ENCODE measurements at places on chromosomes 16 and 17. TPM values are rescaled to one million over a fixed set of nuclear protein-coding genes. Genes with fewer than 3 reads are reported as not detected.

CPHXL gene
- not detected for polyA plus RNA-seq

FBXW10B gene
- polyA plus RNA-seq: not detected

CSH2 gene
- polyA plus RNA-seq: not detected

HP gene
- 47.8 TPM for polyA plus RNA-seq

ABCC6 gene
- polyA plus RNA-seq: 18.9 TPM

KRTAP9-4 gene
- not detected for polyA plus RNA-seq

CCL7 gene
- polyA plus RNA-seq: not detected

NHLRC4 gene
- polyA plus RNA-seq: 0.57 TPM

EIF3C gene
- polyA plus RNA-seq: 124 TPM

SLC12A3 gene
- not detected for polyA plus RNA-seq

CSH1 gene
- not detected for polyA plus RNA-seq

DNA sequence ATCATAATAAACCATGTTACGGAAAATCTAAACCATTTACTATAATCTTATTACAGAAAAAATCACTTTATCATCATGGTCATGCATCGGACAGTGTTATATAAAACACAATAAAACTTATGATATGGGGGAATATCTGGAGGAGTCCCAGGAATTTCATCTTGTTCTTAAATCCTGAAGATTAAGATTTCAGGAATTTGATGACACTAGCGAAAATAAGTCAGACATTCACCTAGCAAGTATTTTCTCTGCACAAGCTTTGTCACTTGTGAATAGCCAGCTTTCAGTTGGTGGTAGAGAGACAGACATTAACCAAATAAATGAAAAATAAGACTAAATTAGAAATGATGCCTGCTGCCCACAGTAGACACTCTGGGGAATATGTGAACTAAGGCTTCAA lies 410.0 kb downstream of the RBFOX1 start:
- H3K27me3 ChIP-seq: no peaks in the 10 kb centered on the region
- DNase-seq: no peak
- H3K4me1 ChIP-seq: no peaks in the 10 kb centered on the region
- H3K27ac ChIP-seq: no peak overlapping the region
- H3K36me3 ChIP-seq: no peaks in the 10 kb centered on the region
- H3K4me3 ChIP-seq: no peak overlapping the region

DNA sequence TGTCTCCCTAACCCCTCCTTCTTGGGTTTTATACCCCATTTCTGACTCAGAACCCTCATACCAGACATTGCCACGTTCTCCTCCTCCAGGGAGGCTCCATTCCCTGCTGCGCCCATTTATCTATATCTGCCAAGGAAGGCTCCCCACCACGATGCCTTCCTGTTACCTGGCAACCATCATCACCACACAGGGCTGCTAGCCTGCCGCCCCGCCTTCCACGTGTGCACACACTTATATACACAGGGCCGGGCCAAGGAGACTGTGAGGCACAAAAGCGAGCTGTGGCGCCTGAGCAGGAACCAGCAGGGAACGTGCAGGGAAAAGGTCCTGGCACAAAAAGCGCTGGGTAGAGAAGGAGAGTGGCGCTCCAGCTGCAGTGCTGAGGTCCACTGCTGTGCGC lies 261.8 kb downstream of the CBLN1 start:
- no peak overlapping the region for H3K27ac ChIP-seq
- no peaks in the 10 kb centered on the region for H3K36me3 ChIP-seq
- no peak overlapping the region for H3K4me3 ChIP-seq
- H3K4me1 ChIP-seq: no peaks in the 10 kb centered on the region
- no peaks in the 10 kb centered on the region for H3K27me3 ChIP-seq
- DNase-seq: no peak

DNA sequence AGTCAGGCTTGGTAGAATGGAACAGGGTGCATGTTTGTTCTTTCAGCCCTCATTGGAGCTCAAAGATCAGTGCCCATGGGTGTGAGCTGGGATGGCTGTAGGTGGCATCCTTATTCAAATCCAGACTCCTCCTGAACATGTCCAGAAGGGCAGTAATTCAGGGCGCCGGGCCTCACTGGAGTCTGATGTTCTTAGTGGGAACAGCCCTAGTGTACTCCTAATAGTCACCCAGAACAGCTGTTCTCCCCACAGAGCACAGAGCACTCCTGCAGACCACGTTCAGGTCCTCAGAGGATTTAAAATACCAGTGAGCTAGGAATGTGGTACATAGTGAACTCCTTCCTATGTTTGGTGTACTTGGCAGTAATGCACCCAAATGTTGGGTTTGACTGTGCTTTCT lies 96.2 kb downstream of the BANP start:
- no peak overlapping the region for H3K27ac ChIP-seq
- H3K4me1 ChIP-seq: peaks cover 35% of the 10 kb centered on the region
- DNase-seq: no peak
- H3K36me3 ChIP-seq: peaks cover 14% of the 10 kb centered on the region
- H3K27me3 ChIP-seq: no peaks in the 10 kb centered on the region
- no peak overlapping the region for H3K4me3 ChIP-seq

GRCh38 chr17:48907713-48908046 lies 527 bp upstream of the UBE2Z start:
- DNase-seq: peak; percentile 73
- peaks cover 27% of the 10 kb centered on the region for H3K36me3 ChIP-seq
- peak overlapping the region; percentile 37 for H3K4me3 ChIP-seq
- H3K27ac ChIP-seq: peak overlapping the region; percentile 93
- H3K4me1 ChIP-seq: peaks cover 37% of the 10 kb centered on the region
- no peaks in the 10 kb centered on the region for H3K27me3 ChIP-seq

GRCh38 chr17:55681342-55681700 lies 41.3 kb downstream of the TMEM100 start:
- DNase-seq: no peak
- peaks cover 10% of the 10 kb centered on the region for H3K4me1 ChIP-seq
- no peaks in the 10 kb centered on the region for H3K36me3 ChIP-seq
- no peaks in the 10 kb centered on the region for H3K27me3 ChIP-seq
- no peak overlapping the region for H3K27ac ChIP-seq

DNA sequence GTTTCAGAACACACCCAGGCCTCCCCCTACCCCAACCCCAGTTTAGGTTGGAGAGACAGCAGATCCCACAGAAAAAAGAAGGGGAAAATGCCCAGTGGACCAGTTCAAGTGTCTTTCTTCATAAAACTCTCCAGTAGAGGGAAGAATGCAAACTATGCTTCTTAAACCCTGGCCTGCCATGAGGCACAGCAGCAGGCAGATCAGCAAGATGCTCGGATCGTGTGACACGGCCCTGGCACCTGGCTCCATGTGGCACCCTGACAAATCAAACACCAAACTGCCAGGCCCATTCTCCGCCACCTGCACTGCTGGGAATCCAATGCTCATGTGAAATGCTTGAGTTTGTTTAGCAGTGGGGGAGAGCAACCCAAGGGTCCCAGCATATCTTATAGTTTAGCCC lies 166.8 kb downstream of the SOX9 start:
- H3K36me3 ChIP-seq: no peaks in the 10 kb centered on the region
- H3K27me3 ChIP-seq: no peaks in the 10 kb centered on the region
- H3K4me1 ChIP-seq: no peaks in the 10 kb centered on the region
- H3K27ac ChIP-seq: no peak overlapping the region

GRCh38 chr16:17448640-17449638 lies 21.8 kb downstream of the XYLT1 start:
- H3K36me3 ChIP-seq: peaks cover 9% of the 10 kb centered on the region
- peaks cover 63% of the 10 kb centered on the region for H3K4me1 ChIP-seq
- DNase-seq: peak; percentile 95
- no peaks in the 10 kb centered on the region for H3K27me3 ChIP-seq

DNA sequence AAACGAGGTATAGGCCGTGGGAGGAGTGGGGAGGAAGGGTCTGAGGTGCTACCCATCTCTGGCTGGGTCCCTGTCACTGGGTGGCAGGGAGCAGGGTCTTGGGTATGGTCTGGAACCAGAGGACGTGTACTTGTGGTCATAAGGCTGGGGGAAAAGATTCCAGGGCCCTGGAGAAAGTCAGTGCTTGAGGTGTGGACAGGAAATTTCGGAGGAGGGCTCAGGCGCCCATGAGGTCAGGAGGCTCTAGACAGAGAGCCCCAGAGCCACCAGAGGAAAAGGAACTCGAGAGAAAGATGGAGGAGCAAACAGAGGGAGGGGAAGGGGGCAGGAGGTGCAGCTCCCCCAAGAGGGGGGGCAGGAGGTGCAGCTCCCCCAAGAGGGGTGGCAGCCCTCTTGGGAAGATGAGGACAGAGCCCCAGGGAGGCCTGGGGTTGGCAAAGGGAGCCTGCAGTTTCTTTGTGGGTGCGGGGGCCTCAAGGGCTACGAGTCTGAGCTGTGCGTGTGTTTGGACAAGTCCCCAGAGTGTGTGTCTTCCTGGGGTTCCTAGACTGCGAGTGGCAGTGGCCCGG lies 683 bp upstream of the SLC7A6 start:
- H3K27me3 ChIP-seq: no peaks in the 10 kb centered on the region
- no peak for DNase-seq
- H3K27ac ChIP-seq: peak overlapping the region; percentile 82
- H3K36me3 ChIP-seq: peaks cover 21% of the 10 kb centered on the region
- H3K4me3 ChIP-seq: peak overlapping the region; percentile 83
- H3K4me1 ChIP-seq: peaks cover 30% of the 10 kb centered on the region

DNA sequence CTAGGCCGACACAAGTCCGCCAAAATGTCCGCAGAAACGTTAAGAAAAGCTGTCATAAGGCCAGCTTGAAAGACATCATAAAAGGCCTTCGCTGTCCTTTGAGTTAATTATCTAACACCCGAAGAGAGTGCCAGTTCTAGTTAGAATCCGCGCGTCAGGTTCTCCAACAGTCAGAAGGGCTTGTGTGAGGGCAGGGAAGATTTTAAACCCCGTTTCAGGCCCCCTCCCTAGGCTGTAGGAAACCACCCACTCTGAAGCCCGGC lies 729 bp upstream of the CLTC start:
- no peaks in the 10 kb centered on the region for H3K27me3 ChIP-seq
- peak overlapping the region; percentile 71 for H3K4me3 ChIP-seq
- H3K4me1 ChIP-seq: peaks cover 46% of the 10 kb centered on the region
- DNase-seq: no peak
- peak overlapping the region; percentile 98 for H3K27ac ChIP-seq
- no peaks in the 10 kb centered on the region for H3K36me3 ChIP-seq

GRCh38 chr17:73616120-73616872 lies 27.9 kb downstream of the SDK2 start:
- no peaks in the 10 kb centered on the region for H3K36me3 ChIP-seq
- H3K27ac ChIP-seq: no peak overlapping the region
- H3K4me3 ChIP-seq: no peak overlapping the region

GRCh38 chr17:32161506-32162365 lies 19.4 kb downstream of the RHOT1 start:
- no peaks in the 10 kb centered on the region for H3K27me3 ChIP-seq
- peaks cover 89% of the 10 kb centered on the region for H3K36me3 ChIP-seq
- no peak overlapping the region for H3K27ac ChIP-seq
- H3K4me3 ChIP-seq: no peak overlapping the region
- no peaks in the 10 kb centered on the region for H3K4me1 ChIP-seq
- no peak for DNase-seq

- no peaks in the 10 kb centered on the region for H3K4me1 ChIP-seq
- H3K27ac ChIP-seq: no peak overlapping the region
- H3K4me3 ChIP-seq: no peak overlapping the region
These were observed 12.1 kb upstream of the CYB5B start for GRCh38 chr16:69412287-69412686.

- no peak overlapping the region for H3K4me3 ChIP-seq
- H3K27me3 ChIP-seq: peaks cover 6% of the 10 kb centered on the region
- no peaks in the 10 kb centered on the region for H3K36me3 ChIP-seq
- no peak overlapping the region for H3K27ac ChIP-seq
- no peak for DNase-seq
These were observed 7.6 kb upstream of the NUP93 start for GRCh38 chr16:56722200-56722842.

DNA sequence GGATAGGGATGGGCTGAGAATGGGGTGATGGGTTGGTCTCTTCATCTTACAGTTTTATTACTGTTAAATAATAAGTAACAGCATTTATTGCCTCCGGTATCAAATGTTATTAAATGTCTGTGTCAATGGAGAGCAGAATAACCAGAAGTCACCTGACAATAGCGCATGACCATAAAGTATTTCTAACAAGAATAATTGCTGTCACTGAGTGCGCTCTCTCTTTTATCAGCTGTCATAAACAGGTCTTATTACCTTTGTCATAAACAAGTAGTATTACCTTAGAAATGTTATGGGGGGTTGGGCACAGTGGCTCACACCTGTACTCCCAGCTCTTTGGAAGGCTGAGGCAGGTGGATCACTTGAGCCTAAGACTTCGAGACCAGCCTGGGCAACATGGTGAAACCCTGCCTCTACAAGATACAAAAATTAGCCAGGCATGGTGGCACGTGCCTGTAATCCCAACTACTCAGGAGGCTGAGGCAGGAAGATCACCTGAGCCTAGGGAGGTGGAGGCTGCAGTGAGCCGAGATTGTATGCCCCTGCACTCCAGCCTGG lies 120.6 kb downstream of the MAP2K6 start:
- no peaks in the 10 kb centered on the region for H3K27me3 ChIP-seq
- peaks cover 65% of the 10 kb centered on the region for H3K36me3 ChIP-seq
- H3K4me3 ChIP-seq: no peak overlapping the region
- no peak for DNase-seq
- no peak overlapping the region for H3K27ac ChIP-seq

DNA sequence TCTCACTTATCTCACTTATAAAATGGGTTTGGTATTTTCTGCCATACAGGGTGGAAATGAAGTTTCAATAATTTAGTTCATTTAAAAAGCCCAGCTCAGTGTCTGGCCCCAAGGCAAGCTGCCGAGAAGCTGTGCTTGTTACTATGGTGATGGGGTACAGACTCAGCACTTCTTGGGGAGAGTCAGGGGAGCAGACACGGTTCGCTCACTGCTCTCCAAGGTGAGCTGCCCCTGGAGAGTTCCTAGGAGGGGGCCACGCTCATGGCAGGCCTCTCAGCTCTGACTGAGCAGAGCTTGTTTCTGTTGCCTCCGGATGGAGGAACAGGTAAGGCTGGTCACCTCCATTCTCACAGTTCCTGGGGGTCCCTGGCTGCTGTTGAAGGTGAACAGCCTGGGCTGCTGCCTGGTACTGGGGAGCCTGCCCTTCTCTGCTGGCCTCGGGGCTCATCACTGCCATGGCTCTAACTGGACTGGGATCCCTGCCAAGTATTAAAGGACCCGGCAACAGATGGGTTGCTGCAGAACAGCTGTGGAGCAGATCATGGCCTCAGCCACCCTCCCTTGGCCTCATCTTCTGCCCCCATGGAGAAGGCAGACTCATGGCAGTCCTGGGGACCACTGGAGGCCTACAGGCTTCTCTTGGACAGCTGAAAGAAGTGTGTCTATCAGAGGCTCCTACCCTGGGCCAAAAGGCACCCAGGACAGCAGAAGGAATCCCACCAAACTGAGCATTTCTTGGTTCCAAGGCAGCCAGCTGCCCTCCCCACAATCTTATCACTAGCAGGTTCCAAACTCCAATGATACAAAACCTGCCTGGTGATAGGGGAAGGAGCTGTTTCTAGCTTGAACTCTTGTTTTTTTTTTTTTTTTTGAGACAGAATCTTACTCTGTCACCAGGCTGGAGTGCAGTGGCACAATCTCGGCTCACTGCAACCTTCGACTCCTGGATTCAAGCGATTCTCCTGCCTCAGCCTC lies 25.9 kb upstream of the SPATA32 start:
- H3K4me1 ChIP-seq: peaks cover 36% of the 10 kb centered on the region
- no peak for DNase-seq
- no peak overlapping the region for H3K27ac ChIP-seq
- no peak overlapping the region for H3K4me3 ChIP-seq

- H3K27ac ChIP-seq: no peak overlapping the region
- H3K4me3 ChIP-seq: no peak overlapping the region
- no peaks in the 10 kb centered on the region for H3K36me3 ChIP-seq
- DNase-seq: no peak
- no peaks in the 10 kb centered on the region for H3K4me1 ChIP-seq
These were observed 361.8 kb upstream of the CDH5 start for GRCh38 chr16:66004699-66005098.

Data from CD14-positive monocyte (primary cell).